Effector CD8-positive, alpha-beta T cell (primary cell): ENCODE measurements at places on chromosomes 16 and 17.
A peak's percentile ranks its signal among the peaks of the same experiment; 100 is the strongest.

DNA sequence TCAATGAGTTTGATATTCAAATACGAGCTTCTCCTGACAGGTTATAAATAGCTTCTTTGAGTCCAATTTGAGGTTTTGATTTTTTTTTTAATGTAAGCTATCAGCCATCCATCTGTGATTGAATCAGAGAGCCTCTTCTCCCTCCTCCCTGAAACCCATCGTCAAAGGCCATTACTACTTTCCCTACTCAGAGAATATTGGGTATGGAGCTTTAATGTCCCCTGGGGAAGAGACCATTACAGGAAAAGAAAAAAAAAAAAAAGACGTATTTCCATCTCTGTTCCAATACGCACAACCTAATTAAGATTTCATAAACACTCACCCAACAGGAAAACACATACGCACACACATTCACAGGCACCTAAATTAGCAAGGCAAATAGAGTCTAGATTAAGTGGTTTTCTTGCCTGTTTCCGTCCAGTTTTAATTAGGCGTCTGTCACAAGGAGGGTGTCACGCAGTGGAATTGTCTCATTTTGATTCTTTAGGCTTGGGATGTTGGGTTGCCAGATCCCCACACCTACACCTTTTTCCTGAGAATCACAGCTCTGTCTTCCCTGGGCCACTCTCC lies 194.3 kb upstream of the RPL38 start:
- DNase-seq, result no peak

DNA sequence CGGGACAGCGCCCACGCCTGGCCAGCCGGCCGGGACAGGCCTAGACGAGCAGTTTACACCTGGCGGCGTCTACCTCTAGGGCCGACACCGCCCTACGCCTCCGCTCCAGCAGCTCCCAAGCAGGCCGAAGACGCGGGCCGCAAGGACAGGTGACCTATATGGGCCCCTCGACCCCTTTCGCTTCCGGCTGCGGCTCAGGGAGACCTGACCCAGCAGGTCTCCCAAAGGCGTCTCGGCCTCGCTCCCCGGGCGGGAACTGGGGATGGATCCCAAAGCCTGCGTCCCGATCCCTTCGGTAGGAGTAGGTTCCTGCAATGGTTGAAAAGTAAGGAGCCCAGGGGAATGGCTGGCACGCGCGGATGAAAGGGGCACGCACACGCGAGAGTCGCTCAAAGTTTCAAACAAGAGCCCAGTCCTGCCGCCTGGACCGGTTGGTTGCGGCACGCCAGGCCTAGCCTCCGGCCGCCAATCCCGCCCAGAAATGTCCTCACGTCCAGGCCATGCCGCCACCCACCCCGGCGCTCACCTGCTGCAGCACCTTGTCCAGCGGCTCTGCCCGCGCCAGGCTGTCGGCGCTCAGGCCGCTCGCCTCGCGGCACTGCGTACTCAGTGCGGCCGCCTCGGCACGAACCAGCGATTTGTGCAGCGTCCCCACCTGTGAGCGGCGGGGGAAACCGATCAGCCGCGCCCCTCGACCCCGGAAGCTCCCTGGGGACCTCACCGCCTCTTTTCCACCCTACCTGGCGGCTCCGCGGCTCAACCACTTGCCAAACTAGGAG lies 630 bp downstream of the ESRP2 start:
- DNase-seq, result no peak

- DNase-seq, result no peak
Measured at GRCh38 chr17:17754719-17755686, 73.7 kb downstream of the RAI1 start.

GRCh38 chr17:57067781-57068180 lies 17.3 kb upstream of the AKAP1 start:
- DNase-seq, result no peak

DNA sequence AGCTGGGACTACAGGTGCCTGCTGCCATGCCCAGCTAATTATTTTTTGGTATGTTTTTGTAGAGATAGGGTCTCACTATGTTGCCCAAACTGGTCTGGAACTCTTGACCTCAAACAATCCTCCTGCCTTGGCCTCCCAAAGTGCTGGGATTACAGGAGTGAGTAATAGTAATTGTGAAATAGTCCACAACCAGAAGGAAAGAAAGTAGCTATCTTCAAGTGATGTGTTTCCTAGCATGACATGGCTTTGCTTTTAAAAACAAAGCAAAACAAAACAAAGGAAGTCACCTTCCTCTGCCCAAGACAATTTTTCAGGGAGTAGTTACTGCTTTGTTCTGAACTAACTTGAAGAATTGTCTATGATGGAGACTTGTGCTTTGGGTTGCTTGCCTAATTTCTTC lies 27.0 kb downstream of the ATP6V0A1 start:
- DNase-seq, result no peak

GRCh38 chr17:72165867-72166439 lies 45.1 kb downstream of the SOX9 start:
- no peak for DNase-seq

GRCh38 chr16:54817432-54817831 lies 113.2 kb upstream of the IRX5 start:
- DNase-seq, result no peak

GRCh38 chr16:53545433-53545832 lies 42.4 kb upstream of the AKTIP start:
- peak; percentile 23 for DNase-seq

DNA sequence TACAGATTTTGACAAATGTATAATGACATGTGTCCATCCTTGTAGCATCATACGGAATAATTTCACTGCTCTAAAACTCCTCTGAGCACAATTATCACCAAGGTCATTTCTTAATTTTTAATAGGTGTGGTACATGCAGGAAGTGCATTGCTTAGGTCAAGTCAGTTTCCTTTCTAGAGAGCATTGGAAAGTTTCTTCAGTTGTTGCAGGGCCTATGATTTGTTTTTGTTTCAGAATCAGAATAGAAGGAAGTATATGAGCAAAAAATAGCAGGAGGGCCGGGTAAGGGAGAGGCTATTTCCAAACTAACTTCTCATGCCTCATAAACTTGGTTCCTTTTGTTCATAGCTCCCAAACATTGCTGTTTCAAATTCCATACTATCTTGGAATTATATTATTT lies 24.0 kb upstream of the SLFN5 start:
- no peak for DNase-seq

DNA sequence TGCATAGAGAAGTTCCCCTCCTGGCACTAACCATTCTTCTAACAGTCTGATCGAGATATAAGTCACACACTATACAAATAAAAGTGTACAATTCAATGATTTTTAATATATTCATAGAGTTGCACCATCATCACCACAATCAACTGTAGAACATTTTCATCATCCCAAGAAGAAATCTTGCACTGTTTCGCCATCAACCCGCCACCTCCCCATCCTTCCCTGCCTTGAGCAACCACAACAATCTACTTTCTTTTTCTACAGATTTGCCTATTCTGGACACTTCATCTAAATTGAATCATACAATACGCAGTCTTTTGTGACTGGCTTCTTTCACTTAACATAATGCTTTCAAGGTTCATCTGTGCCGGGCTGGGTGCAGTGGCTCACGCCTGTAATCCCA lies 33.0 kb upstream of the GUCY2D start:
- DNase-seq, result no peak

- no peak for DNase-seq
Measured at GRCh38 chr17:35002876-35003551, 22.7 kb downstream of the LIG3 start.

- no peak for DNase-seq
Measured at GRCh38 chr16:17743158-17743557, 272.4 kb upstream of the XYLT1 start.

GRCh38 chr16:53908731-53909130 lies 204.8 kb downstream of the FTO start:
- no peak for DNase-seq

DNA sequence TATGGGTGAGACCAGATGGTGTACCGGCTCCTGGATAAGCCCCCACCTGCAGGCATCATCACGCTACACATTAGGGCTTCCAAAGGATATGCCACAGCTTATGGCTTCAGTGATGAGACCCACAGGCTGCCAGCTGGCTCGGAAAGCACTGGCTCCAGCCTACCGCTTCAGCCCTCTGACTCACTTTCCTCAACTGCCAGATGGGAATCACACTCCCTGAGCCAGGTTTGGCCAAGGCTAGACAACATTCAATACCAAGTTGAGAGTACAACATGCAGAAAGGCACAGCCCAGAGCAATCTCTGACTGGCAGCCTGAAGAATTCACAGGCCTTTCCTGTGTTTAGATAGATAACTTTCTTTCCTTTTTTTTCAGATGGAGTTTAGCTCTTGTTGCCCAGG lies 10.3 kb downstream of the CENPV start:
- DNase-seq, result no peak

- DNase-seq, result no peak
Measured at GRCh38 chr16:87707097-87707496, 58.7 kb downstream of the KLHDC4 start.

DNA sequence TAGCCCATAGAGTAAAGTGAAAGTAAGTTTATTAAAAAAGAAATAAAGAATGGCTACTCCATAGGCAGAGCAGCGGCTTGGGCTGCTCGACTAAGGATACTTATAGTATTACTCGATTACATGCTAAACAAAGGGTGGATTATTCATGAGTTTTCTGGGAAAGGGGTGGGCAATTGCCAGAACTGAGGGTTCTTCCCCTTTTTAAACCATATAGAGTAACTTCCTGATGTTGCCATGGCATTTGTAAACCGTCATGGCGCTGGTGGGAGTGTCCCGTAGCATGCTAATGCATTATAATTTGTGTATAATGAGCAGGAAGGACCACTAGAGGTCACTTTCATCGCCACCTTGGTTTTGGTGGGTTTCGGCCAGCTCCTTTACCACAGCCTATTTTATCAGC lies 13.3 kb upstream of the GAS7 start:
- no peak for DNase-seq

DNA sequence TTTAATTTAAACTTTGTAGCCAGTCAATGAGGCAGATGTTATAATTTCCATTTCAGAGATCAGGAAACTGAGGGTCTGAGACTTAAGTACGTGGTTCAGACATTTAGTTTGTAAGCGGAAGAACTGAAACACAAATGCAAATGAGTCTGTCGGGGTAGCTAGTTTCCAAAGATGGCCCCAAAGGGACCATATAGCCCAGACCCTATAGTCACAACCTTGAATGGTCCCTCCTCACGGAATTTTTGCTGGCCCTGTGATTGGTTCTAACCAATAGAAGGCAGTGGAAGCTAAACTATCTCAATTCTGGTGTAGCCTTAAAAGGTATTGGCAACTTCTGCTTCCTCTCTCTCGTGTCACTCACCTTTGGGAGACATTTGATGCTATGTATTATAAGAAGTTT lies 7.5 kb upstream of the BCO1 start:
- DNase-seq, result no peak

DNA sequence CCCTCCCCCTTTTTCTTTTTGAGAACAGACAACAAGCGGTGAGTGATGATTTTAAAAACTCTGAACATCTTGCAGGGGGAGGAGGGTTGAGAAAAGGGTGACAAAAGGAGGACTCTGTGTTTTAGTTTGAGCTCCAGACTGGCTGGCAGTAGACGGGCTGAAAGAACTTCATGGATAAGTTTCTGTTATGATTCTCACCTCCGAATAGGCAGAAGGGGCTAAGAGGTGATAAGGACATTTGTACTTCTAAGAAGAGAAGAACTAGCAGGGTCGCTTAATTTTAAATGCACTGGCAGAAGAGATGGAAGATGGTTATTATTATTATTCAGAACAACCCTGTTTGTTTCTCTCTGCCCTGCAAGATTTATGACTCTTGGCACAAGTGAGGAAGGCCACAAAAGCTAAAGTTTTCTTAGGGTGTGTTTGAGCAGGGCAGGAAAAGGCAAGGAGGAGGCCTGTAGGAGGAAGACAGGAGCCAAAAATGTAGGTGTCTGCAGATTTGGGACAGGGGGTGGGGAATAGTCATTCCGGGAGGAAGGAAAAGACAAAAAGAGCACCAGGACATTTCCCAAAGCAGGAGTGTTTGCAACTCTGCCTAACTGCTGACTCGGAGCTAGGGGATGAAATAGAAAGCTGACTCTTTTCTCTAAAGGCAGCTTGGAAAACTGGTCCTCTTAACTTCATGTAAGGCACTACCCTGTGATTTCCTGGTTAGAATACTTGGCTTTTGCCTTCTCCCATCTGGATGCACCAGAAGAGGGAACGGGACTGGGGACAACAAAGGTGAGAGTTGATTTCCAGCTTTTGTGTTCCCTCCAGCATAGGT lies 11.9 kb upstream of the HOXB2 start:
- no peak for DNase-seq

DNA sequence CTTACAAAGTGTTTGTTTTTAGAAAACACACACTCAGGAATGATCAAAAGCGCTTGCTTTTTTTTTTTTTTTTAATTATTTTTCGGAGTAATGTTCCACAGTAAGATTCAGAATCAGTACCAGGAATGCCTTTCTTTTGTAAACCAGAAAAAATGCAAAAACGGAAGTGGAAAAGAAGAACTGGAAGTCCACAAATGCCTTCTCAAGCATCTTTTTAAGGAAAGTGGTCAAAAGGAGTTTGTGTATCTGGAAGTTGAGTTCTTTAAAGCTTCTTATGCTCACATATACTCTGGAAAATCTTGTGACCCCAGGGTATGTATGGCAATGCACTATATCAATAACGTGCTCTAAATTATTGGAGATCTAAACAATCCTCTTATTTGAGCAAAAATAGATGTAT lies 126.0 kb downstream of the ABCA8 start:
- no peak for DNase-seq

- DNase-seq, result no peak
Measured at GRCh38 chr16:56583351-56584168, 5.8 kb upstream of the MT3 start.

GRCh38 chr16:12067714-12068401 lies 91.3 kb downstream of the SNX29 start:
- no peak for DNase-seq

GRCh38 chr17:63433746-63434591 lies 12.1 kb downstream of the CYB561 start:
- DNase-seq, result no peak

GRCh38 chr16:85170590-85171003 lies 58.3 kb upstream of the CIBAR2 start:
- DNase-seq, result no peak

GRCh38 chr16:1347286-1347855 lies 4.3 kb downstream of the TSR3 start:
- no peak for DNase-seq

- no peak for DNase-seq
Measured at GRCh38 chr17:27872776-27873175, 20.4 kb downstream of the LYRM9 start.

GRCh38 chr16:85425074-85425662 lies 188.0 kb upstream of the GSE1 start:
- DNase-seq, result no peak

DNA sequence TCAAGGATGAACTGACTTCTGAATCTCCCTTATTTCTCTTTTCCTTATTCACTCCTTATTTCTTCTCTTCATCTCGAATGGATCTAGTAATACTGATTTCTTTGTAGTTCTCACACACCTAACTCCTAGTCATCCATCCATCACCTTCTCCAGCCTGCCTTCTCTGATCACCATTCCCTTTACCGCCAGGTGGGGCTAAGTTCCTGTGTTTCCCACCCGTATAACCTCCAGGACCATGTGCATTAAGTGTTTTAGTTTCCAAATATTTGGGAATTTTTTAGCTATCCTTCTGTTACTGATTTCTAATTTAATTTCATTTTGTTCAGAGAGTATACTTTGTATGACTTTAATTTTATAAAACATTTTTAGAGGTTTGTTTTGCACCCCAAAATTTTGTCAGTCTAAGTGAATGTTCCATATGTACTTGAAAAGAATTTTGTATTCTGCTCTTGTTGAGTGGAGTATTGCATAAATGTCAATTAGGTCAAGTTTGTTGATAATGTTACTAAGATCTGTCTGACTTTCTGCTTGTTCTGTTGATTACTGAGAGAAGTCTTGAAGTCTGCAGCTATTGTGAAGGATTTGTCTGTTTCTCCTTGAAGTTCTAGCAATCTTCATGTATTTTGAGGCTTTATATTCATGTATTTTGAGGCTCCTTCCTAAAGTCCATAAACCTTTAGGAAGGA lies 8.8 kb downstream of the BPTF start:
- no peak for DNase-seq
